ENCODE measurements at places on chromosomes 4 and X. TPM values are rescaled to one million over a fixed set of nuclear protein-coding genes. Genes with fewer than 3 reads are reported as not detected.

The TMPRSS11A gene
- total RNA-seq: not detected

The CSAG1 gene
- 33.2 TPM for total RNA-seq

The TAF7L gene
- not detected for total RNA-seq

The EPHA5 gene
- total RNA-seq: 0.36 TPM

The STK26 gene
- total RNA-seq: 10.2 TPM

The TASL gene
- total RNA-seq: not detected

The NUP62CL gene
- total RNA-seq: not detected

The TMEM144 gene
- 2.5 TPM for total RNA-seq

The PTPN13 gene
- total RNA-seq: 16.6 TPM

The RIPPLY1 gene
- not detected for total RNA-seq

The SCRG1 gene
- total RNA-seq: 0.12 TPM

The STARD8 gene
- 11.6 TPM for total RNA-seq

The PARM1 gene
- total RNA-seq: under 0.01 TPM

The BDH2 gene
- 35.2 TPM for total RNA-seq

The GPM6B gene
- 1.8 TPM for total RNA-seq

The AREG gene
- 2.4 TPM for total RNA-seq

The AP1AR gene
- 16.2 TPM for total RNA-seq

The NDNF gene
- not detected for total RNA-seq

The APLN gene
- 0.98 TPM for total RNA-seq

The IQSEC2 gene
- total RNA-seq: 28.4 TPM

The HOPX gene
- not detected for total RNA-seq

The RAB9B gene
- total RNA-seq: under 0.01 TPM

The LAS1L gene
- total RNA-seq: 39.9 TPM

The TIGD4 gene
- total RNA-seq: under 0.01 TPM

The CPLX1 gene
- not detected for total RNA-seq

The TMEM47 gene
- 23.9 TPM for total RNA-seq

The SHROOM4 gene
- 0.29 TPM for total RNA-seq

The RWDD4 gene
- total RNA-seq: 31.4 TPM

The BGN gene
- total RNA-seq: 6.6 TPM

The MAP9 gene
- 6.0 TPM for total RNA-seq
